ENCODE measurements at places on chromosomes 5 and 9. TPM values are rescaled to one million over a fixed set of nuclear protein-coding genes. Genes with fewer than 3 reads are reported as not detected.

The LCP2 gene
- 283 TPM for total RNA-seq

The TMC1 gene
- total RNA-seq = not detected

The CMYA5 gene
- 0.14 TPM for total RNA-seq

- DNase-seq = no peak
These were observed 31.0 kb upstream of the B4GALT1 start for GRCh38 chr9:33198165-33198564.

- no peak for DNase-seq
These were observed 1.4 kb upstream of the KIF12 start for GRCh38 chr9:114100536-114100935.

- no peak for DNase-seq
These were observed 174.2 kb upstream of the TBC1D2 start for GRCh38 chr9:98429613-98430012.

GRCh38 chr9:20236676-20237075, 385.6 kb downstream of the MLLT3 start:
- no peak for DNase-seq

DNA sequence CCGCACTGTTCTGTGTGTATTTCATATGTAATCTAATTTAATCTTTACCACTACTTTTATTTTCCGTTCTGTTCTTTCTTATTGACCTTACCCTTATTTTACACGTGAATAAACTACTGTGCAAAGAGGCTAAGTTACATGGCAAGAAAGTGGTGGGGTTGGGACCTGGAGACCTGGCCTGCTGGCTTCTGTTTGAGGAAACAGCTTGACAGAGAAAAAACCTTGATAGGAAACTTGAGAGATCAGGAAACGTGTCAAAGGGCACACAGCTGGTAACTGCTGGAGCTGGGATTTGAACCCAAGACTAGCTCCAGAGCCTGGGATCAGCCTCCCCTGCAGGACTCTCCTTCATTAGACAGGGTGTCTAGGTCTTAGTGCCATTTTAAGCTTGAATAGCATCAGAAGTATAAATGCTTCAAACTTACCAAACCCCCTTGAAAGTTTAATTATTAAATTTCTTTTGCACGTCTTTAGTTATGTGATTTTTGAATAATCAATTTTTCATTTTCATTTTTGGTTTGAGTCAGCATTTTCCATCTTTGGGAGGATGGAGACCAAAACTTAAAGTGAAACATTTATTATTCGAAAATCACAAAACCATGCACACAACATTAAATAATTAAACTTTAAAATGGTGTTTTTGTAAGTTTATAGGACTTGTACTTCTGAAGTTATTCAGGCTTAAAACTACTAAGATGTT, 129.5 kb downstream of the RGS3 start:
- no peak for DNase-seq

DNA sequence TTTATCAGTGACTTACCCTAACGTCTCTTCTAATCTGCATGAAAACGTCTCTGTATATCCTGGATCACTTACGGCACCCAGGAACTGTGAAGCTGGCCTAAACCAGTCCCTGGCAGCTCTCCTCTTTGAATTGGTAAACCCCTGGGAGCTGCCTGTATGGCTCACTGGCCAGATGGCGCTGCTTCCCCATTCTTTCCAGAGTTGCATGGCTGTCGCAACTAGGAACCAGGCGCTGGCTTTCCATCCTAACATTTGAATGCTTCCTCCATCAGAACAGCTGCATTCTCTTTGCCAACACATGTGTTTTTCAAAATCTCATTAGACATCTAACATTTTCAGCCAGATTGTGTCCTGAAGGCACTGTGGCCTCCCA, 8.0 kb upstream of the PCA3 start:
- no peak for DNase-seq

DNA sequence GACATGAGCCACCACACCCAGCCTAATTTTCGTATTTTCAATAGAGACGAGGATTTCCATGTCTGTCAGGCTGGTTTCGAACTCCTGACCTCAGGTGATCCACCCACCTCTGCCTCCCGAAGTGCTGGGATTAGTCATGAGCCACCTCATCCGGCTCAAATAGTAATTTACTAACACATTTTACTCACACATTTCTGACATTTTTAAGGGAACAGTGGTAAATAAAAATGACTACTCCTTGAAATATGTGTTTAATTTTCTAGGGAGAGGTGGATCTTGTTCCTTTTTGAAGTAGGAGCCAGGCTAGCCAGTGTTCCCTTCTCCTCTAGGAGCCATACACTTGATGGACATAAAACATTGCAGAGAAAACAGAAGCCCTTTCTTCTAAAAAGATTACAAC, 55.2 kb upstream of the ERBIN start:
- no peak for DNase-seq

- DNase-seq = peak; percentile 78
These were observed 947 bp upstream of the MARCHF3 start for GRCh38 chr5:127031147-127031862.

DNA sequence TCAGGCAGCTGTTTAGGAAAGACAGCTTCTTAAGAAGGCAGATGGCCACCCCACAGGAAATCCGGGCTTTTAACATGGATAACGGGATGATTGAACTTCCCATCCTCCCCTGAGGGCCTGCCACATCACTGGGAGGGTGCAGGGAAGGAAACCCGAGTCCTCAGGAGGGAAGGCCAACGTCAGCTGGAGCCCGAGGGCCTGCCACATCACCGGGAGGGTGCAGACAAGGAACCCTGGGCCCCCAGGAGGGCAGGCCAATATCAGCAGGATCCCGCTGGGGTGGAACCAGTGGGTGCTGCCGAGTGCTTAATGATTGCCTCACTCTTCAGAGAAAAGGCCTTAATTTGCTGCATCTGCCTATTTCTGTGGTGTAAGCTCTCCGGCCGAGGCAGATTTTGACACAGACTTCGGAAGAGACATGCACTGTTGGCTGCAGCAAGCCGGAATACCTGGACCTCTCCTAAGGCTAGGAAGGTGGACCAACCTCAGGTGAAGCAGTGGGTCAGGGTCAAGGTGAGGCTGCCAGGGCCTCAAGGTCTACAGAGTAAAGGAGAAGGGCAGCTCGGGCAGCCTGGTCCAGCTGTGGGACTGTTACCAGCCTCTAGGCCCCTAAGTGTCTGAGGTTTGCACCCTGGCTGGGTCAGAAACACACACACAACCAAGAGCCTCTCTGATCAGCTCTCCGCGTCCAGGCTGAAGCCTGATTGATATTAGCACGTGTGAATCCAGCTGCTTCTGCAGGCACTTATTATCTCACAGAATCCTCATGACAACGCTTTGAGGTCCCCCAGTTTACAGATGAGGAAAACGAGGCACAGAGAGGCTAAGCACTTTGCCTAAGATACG, 14.8 kb upstream of the COL5A1 start:
- DNase-seq = no peak

- no peak for DNase-seq
These were observed 46.5 kb upstream of the GDNF start for GRCh38 chr5:37886242-37886905.

DNA sequence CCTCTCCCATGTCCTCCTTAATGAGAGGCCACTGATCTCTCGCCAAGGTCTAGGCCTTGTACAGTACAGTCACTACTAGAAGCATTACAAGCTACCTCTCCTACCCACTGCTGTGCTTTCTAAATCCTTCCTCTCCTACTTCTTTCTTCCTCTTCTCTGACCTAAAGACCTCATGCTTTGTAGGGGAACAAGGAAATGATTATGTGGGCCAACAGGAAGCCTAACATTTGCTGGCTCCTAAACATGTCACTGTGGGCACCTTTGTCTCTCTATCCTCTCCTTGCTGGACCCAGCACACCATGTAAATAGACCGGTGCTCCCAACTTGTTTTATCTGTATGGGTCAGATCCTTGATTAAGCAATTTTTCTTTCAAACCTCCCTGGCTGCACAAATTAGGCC, 16.7 kb downstream of the SLC28A3 start:
- DNase-seq = no peak

- no peak for DNase-seq
These were observed 10.7 kb downstream of the OR2V1 start for GRCh38 chr5:181120306-181120705.

Data from activated CD4-positive, alpha-beta T cell treated with anti-CD3 and anti-CD28 coated beads, Interleukin-2, amount 10 ng/mL, durations not matched to agents 24 days and 14 days (primary cell).